ENCODE measurements at places on chromosomes 11 and 22. TPM values are rescaled to one million over a fixed set of nuclear protein-coding genes. Genes with fewer than 3 reads are reported as not detected.

PICALM gene
- total RNA-seq: 88.0 TPM

C11orf87 gene
- total RNA-seq: not detected

NAV2 gene
- total RNA-seq: 0.79 TPM

ISX gene
- not detected for total RNA-seq

HSD17B12 gene
- total RNA-seq: 58.1 TPM

All from A375 (cell line).